ENCODE measurements at places on chromosomes 4 and X.

- DNase-seq, result no peak
These were observed 51.3 kb downstream of the RTL9 start for GRCh38 chrX:110409925-110410324.

GRCh38 chr4:98493296-98493695, 165.1 kb downstream of the TSPAN5 start:
- DNase-seq, result no peak

- no peak for DNase-seq
These were observed 195.4 kb downstream of the AFAP1 start for GRCh38 chr4:7744142-7744804.

DNA sequence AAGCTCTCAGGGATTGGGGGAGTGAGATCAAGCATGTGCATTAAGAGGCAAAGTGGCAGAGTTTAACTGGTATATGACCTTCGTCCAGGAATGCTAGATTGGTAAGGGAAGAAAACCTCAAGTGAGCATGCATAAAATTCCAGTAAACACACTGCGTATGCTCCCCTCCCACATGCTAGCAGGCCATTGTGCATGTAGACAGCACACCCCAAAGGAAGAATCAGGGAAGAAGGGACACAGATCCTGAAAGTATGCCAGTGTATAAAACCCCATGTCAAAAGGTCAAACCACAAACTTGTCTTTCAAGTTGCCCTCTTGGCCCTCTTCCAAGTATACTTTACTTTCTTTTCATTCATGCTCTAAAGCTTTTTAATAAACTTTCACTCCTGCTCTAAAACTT, 405.2 kb upstream of the CNKSR2 start:
- no peak for DNase-seq

DNA sequence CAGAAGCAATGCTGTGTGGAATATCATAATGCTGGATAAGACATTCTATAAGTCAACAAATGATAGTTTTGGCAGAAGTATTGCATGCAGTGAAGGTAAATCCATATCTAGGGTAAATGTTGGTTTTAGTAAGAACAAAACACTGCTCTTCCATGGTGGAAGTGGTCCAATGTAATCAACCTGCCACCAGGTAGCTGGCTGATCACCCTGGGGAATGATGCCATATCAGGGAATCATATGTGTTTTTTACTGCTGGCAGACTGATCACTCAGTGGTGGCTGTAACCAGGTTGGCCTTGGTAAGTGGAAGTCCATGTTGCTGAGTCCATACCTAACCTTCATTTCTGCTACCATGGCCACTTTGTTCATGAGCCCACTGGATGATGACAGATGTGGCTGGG, 74.0 kb upstream of the CENPE start:
- no peak for DNase-seq

- DNase-seq, result no peak
These were observed 118.6 kb downstream of the SPCS3 start for GRCh38 chr4:176438401-176438800.

DNA sequence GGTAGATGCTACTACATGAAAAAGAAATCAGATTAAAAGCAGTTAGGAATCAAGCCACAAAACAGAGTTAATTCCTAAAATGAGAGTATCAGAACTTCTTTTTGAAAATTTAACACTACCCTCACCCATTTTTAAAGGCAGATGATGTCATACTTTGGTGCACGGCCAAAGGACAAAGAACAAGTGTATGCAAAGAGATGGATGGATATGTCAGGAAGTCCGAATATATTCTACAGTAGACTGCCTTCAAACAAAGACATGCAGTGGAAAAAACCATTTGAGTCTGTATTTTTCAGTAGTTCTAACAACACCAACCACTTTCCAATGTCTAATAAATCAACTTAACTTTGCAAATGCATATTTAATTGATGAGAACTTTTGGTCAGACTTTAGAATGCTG, 2.2 kb downstream of the AIFM1 start:
- no peak for DNase-seq
